ENCODE measurements at places on chromosomes 16 and 17.
A peak's percentile ranks its signal among the peaks of the same experiment; 100 is the strongest.

DNA sequence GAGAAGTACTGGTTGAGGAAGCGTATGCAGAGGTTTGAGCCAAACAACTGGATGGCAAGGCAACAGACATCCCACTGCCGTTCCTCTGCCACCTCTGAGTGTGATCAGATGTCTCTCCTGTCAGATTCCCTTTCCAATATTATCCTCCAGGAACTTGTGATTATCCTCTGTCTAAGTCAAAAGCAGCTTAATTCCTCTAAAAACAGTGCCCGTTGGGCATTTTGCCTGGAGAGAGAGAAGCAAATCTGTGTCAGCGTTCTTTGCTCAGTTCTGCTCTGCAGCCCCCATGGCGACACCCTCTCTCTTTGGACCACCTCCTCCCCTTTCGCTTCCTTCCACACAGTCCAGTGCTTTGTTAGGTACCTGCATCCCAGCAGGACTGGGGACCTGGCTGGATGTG, 56.1 kb upstream of the TBX2 start:
- no peak for DNase-seq

DNA sequence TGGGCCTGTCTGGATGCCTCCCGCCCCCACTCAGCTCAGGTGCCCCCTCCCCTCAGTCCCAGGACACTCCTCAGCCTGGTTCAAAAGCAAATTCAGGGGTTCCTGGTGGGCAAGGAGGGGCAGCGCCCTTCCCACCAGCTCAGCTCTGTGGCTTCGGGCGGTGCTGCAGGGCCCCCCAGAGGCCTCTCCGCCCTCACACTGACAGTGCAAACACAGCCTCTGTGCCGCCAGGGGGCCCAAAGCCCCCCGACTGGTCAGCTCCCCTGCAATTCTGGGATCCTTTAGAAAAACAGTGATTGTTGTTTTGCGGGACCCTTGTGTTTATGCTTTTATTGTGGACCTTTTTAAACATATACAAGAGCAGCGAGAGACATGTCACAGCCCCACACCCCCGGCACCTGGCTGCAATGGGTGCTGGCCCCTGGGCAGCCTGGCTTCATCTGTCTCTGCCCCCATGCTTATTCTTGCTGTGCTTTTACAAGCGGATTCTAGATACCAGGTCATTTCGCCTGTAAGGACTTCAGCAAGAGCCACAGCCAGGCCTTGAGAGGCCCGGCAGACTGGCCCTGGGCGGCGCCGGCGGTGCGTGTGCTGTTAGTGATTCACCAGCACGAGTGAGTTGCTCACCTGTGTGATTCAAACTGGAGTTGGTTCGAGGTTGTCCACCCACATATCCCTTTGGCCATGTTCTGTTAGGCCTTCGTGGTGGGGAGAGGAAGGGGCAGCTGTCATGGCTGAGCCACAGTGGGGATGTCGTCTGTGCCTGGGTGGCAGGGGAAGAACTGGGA, 21.2 kb downstream of the ZNF469 start:
- no peak for DNase-seq

- no peak for DNase-seq
Measured at GRCh38 chr16:28602529-28602928, 5.7 kb upstream of the SULT1A2 start.

GRCh38 chr16:4529085-4530060, 9.2 kb downstream of the CDIP1 start:
- no peak for DNase-seq

DNA sequence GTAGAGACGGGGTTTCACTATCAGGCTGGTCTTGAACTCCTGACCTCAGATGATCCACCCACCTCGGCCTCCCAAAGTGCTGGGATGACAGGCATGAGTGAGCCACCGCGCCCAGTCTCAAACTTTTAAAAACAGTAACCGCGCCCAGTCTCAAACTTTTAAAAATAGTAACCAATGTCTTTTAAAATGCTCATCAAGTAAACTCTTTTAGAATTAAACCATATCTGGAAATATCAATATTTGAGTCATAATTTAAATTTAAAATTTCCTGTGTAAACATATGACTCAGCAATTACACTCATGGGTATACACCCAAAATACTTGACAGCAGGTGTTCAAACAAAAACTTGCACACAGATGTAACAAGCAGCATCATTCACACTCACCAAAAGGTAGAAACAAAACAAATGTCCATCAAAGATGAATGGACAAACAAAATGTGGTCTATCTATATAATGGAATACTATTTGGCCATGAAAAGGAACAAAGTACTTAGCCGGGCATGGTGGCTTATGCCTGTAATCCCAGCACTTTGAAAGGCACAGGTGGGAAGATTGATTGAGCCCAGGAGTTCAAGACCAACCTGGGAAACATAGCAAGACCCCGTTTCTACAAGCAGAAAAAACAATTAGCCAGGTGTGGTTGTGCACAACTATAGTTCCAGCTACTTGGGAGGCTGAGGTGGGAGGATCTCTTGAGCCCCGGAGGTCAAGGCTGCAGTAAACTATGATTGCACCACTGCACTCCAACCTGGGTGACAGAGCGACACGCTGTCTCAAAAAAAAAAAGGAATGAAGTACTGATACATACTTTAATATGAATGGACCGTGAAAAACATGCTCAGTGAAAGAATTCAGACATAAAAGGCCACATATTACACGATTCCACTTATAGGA, 20.2 kb downstream of the ENPP7 start:
- DNase-seq: peak; percentile 83

- no peak for DNase-seq
Measured at GRCh38 chr17:68085771-68086381, 50.3 kb downstream of the KPNA2 start.

DNA sequence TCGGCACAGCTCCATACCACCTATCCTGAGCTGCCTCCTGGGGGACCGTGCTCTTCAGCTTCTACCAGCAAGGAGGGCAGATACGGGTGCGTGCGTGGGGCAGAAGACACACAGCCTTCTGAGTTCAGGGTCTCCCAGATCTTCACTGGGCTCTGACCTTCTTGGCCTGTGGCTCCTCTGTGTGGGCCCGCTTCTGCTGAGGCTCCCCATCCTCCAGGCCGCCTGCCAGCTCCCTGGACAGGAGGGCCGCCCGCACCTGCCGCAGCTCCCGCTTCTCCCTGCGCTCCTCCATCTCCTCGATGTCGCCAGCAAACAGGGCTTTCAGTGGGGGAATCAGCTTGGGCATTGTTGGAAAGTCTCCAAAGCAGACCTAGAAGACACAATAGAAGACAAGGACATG, 25.2 kb downstream of the ELAC2 start:
- no peak for DNase-seq

- DNase-seq: peak; percentile 88
Measured at GRCh38 chr17:78935419-78936323, 10.5 kb upstream of the TIMP2 start.

DNA sequence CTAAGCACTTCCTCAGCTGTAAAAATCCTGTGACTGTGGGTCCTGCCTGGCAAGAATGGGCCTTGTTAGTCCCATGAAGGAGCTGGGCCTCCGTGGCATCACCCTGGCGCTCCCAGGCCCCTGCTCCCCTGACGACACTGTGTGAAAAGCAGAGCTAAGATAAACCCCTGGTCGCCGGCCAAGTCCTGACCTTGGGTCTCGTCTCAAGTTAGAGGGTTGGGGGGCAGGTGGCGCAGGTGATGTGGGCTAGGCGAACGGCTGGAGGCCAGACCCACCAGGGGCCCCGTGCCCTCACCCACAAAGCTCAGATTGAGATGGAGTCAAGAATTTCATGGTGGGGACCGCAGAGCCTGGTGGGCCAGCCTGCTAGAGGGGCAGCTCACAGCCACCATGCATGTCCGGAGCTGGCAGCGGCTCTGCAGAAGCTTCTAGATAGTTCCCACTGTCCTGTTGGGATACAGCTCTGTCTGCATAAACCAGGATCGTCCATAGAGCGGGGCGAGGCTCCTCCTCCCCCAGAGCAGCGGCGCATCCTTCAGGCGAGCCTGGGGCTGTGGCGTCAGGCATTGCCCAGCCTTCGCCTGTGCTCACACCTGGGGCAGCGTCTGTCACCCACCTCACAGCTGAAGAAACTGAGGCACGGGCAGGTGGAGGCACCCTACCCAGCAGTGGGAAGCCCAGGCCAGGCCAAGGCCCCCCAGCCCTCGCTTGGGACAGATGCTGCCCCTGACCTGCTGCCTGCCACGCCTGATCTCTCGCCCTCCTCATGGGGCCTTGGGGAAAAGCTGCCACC, 12.0 kb downstream of the CYBC1 start:
- DNase-seq: no peak

- no peak for DNase-seq
Measured at GRCh38 chr17:38918916-38919315, 6.5 kb upstream of the LASP1NB start.

GRCh38 chr16:28981517-28981916, 3.3 kb upstream of the LAT start:
- DNase-seq: no peak

- DNase-seq: no peak
Measured at GRCh38 chr17:68853036-68853435, 102.2 kb downstream of the ABCA8 start.

- no peak for DNase-seq
Measured at GRCh38 chr16:2692948-2693651, 10.8 kb downstream of the KCTD5 start.

GRCh38 chr16:88306860-88307545, 75.8 kb upstream of the ZNF469 start:
- no peak for DNase-seq

DNA sequence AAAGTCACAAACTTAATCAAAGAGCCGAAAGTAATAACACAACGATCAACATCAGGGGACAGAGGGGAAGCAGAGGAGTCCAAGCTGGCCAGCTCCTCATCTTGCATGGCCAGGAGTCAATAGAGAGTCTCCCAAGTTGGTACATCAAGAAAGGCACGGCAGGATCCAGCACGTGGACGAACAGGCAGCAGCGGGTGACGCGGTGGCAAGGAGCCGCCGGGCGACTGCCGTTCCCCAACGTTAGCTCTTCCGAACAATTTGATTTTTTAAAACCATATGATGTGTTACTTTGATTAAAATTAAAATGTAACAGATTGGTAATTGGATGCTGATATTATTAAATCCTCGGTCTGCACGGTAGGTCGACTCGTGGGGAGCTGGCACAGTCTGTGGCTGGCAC, 81.8 kb upstream of the DOC2B start:
- DNase-seq: no peak

- DNase-seq: no peak
Measured at GRCh38 chr16:72060405-72060804, 2.6 kb upstream of the HPR start.

All from SHP77 (cell line).